Stimulated activated CD8-positive, alpha-beta memory T cell treated with anti-CD3 and anti-CD28 coated beads, Interleukin-7, amount 100 ng/mL, for 1 hour (primary cell): ENCODE measurements at places on chromosomes 2 and 18.
A peak's percentile ranks its signal among the peaks of the same experiment; 100 is the strongest.

GRCh38 chr2:119111115-119111975 is 47.2 kb downstream of the C1QL2 start:
- no peak for DNase-seq

DNA sequence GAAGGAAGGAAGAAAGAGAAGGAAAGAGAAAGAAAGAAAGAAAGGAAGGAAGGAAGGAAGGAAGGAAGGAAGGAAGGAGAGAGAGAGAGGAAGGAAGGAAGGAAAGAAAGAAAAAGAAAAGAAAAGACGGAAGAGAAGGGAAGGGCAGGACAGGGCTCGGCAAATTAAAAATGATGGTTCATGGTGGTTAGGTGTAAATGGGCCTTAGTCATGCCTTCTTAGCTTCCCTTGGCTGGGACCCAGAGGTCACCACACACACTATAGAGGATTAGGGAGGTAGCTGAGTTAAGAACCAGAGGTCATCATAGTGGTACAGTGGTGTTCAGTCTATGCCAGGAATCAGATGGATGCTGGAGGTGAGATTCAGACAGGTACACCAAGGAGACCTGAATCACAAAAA is 9.3 kb upstream of the ATL2 start:
- DNase-seq = no peak

GRCh38 chr2:38030635-38031355 is 45.2 kb downstream of the CYP1B1 start:
- no peak for DNase-seq

DNA sequence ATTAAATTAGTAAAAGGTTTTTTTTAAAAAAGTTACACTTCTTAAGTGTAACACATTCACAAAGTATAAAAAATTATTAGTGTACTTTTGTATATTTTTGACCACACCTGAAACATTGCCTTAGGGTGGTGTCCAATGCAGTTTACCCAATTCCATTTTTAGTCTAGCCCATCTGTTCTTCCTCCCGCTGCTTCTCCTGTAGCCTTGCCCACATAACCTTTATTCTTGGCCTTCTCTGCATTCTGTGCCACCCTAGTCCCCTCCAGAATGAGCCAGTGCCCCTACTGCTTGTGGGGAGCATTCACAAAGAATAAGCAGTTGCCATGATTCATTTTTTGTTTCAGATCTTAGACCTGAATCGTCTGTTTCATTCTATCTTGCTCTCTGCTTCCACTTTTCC is 78.4 kb upstream of the MYT1L start:
- no peak for DNase-seq

DNA sequence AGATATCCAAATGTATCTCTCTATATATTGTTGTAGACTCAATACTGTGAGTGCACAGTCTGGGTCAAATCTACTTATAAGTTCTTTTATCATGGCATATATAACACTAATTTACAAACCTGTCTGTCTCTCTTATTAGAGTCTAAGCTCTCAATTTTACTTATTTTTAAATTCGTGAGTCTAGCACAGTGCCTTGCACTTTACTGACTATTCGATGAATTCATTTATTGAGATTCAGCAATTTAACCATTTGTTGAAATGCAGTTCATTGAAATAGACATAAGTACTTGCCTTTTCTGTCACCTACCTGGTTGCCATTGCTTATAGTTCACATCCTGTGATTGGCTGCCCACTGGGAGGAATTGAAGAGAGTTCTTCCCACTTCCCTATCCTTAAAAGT is 10.3 kb upstream of the ALS2 start:
- no peak for DNase-seq

GRCh38 chr2:109282865-109283264 is 153.9 kb downstream of the SH3RF3 start:
- DNase-seq = no peak

- peak; percentile 25 for DNase-seq
Observed at GRCh38 chr18:75070625-75071483, 138.1 kb downstream of the PTGR3 start.

- no peak for DNase-seq
Observed at GRCh38 chr2:163626208-163626607, 109.6 kb downstream of the FIGN start.

GRCh38 chr18:44341759-44342158 is 338.9 kb upstream of the SETBP1 start:
- DNase-seq = no peak

GRCh38 chr2:178420463-178420999 is 30.4 kb downstream of the PRKRA start:
- DNase-seq = no peak

- DNase-seq = no peak
Observed at GRCh38 chr18:37481072-37481471, 84.5 kb downstream of the CELF4 start.

- peak; percentile 10 for DNase-seq
Observed at GRCh38 chr2:136281281-136282114, 163.5 kb upstream of the CXCR4 start.

- no peak for DNase-seq
Observed at GRCh38 chr18:71134122-71134521, 845.3 kb downstream of the SOCS6 start.

GRCh38 chr2:148982282-148982681 is 56.2 kb upstream of the LYPD6B start:
- DNase-seq = no peak

DNA sequence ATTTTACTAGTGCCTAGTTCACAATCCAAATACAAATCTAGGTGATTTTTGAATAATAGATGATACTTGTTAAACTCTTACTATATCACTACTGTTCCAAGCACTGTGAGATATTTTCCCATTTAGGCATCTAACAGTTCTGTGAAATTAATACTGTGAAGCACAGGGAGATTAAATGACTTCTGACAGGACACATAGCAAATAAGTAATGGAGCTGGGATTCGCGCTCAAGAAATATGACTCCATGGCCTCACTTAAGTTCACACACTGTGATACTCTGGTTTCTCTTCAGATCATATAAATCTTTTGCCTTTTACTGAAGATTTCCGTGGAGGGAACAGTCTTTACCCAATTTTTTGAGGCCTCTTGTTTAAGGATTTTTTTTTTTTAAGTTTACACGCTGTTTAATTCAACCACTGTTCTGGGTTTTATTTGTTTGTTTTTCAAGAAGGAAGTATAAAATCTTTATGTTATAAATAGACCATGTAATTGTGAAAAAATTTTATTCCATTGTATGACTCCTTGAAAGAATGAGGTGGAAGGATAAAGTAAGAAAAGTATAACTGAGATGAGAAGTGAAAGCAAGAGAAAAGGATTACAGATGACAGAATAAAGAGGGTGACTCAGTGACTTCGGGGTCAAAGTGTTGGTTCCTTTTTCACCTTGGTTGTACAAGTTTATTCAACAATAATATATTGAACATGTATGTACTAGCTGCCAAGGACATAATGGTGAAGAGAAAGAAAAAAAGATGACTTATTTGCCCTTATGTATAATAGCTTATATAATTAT is 30.2 kb downstream of the RBM45 start:
- DNase-seq = no peak

GRCh38 chr2:99818842-99819241 is 323.5 kb downstream of the AFF3 start:
- no peak for DNase-seq

GRCh38 chr2:208062113-208062512 is 36.8 kb upstream of the PLEKHM3 start:
- DNase-seq = no peak

DNA sequence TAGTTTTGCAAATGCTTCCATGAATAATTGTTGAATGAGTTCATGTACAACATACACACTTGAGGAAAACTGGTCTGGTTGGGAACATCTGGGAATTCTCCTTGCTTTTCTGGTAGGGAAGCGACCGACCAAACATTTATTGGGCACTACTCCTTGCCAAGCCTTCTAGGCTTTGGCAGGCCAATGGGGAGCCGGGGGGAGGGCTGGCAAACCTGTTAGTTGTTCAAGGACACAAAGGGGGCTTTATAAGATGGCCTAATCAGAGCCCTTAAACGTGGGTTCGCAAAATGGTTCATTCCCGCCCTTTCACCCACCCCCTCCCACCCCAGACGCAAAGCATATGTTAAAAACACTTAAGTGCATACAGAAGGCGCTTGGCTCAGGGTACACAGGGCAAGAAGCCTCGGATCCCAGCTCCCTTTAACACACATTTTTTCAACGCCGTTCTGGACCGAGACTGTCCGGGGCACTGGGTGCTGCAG is 844 bp upstream of the VSNL1 start:
- DNase-seq = no peak

GRCh38 chr2:143551971-143552650 is 422.9 kb downstream of the ARHGAP15 start:
- DNase-seq = no peak

DNA sequence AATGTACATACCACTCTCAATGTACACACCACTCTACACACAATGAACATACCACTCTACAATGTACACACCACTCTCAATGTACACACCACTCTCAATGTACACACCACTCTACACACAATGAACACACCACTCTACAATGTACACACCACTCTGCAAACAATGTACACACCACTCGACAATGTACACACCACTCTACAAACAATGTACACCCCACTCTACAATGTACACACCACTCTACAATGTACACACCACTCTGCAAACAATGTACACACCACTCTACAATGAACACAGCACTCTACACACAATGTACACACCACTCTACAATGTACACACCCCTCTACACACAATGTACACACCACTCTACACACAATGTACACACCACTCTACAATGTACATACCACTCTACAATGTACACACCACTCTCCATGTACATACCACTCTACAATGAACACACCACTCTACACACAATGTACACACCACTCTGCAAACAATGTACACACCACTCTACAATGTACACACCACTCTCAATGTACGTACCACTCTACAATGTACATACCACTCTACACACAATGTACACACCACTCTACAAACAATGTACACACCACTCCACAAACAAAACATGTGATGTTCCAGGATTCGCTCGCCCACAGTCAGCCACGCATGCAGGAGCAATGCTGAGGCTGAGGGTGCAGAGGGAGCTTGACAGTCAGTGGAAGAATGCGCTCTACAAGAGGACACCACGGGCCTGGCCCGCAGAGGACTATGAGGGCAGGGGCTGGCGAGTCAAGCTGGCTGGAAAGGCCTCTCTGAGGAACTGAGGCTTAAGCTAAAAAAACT is 118.2 kb downstream of the HDAC4 start:
- no peak for DNase-seq

- DNase-seq = no peak
Observed at GRCh38 chr2:222709191-222709891, 37.9 kb downstream of the MOGAT1 start.

- DNase-seq = no peak
Observed at GRCh38 chr2:101930847-101931246, 60.9 kb upstream of the IL1R2 start.

DNA sequence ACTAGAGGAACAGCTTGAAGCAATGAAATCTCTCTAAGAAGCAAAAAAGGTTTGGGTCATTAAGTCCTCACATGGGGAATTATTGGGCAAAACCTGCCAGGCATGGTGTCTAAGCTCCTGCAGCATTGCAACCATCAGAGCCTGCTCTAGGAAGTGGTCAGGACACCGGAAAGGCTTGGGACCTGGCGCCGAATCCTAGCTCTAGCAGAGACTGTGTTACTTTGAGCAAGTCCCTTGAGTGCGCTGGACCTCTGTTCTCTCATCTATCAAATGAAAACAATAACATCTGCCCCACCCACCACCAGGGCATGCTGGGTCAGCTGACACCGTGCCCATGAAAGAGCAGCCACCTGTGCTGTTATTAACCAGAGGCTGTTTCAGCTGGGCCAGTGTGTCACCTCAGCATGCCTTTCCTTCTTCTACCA is 6.3 kb downstream of the TMEM127 start:
- no peak for DNase-seq

DNA sequence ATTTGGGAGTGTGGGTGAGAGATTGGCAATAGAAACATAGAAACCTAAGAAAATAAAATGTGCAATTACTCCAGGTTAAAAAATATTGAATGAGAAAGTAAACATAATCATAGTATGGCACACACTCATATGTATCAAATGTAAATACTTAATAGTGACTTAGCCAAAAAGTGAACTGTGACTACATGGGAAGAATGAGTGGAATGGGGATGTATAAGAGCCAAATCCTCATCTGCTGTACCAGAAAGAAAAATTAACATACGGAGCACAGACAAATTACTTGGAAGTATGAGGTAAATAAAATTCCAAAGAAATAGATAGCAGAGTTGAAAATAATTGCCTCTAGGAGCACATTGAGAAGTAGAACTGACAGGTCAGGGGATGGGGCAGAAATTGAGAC is 4.0 kb downstream of the FLACC1 start:
- DNase-seq = no peak

GRCh38 chr18:27363872-27364271 is 178.8 kb upstream of the CHST9 start:
- DNase-seq = no peak

GRCh38 chr2:60629305-60629662 is 75.8 kb upstream of the BCL11A start:
- DNase-seq = no peak

DNA sequence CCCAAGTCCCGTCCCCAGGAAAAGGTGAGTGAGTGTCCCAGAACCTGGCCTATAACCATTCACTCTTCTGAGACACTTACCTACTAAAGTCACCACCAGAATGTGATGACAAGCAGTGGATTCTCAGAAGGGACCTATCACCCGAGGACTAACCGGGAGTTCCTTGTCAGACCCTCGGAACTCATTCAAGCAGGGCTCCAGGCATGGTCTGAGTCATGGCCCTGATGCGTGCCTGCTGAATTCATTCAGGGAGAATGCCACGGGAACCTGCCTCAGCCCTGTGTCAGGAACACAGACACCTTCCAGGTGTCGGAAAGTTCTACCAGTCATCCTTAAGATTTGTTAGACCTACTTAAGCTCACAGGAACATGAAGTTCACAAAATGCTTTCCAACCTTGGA is 29.8 kb downstream of the ALPK2 start:
- no peak for DNase-seq

DNA sequence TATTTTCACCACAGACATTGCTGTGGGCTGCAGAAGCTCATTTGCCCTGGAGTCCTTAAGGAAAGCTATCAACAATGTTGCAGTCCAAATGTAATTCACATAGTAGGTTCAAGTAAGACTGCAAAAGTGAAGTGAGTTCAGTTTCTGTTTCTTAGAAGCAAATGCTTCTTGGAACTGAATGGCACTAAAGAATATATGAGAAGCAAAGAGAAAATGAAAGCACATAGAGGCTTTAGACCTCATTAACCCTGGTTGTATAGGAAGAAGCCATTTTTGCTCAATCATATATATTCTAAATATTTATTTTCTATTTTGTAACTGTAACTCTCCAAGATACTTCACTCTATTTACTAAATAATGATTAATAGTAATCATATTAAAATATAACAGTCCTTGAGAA is 292.0 kb downstream of the ZNF804A start:
- DNase-seq = no peak

DNA sequence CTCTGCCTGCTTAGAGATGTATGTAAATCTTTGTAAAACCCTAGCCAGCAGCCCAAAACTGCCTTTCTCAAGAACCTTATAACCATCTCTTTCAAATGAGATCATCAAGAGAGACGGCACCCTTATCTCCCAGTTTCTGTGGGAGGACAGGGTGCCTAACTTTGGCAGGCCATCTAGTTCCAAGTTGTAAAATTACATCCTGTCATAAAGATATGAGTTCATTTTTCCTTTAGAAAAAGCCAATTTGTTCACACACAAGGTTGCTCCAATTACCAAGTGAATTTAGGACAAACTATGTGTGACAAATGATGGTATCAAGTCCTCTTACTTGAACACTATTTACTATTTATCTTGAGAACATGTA is 65.3 kb downstream of the MEMO1 start:
- no peak for DNase-seq
